Peyer's patch (tissue), 4 donors: ENCODE measurements at places on chromosomes 13 and 19.

DNA sequence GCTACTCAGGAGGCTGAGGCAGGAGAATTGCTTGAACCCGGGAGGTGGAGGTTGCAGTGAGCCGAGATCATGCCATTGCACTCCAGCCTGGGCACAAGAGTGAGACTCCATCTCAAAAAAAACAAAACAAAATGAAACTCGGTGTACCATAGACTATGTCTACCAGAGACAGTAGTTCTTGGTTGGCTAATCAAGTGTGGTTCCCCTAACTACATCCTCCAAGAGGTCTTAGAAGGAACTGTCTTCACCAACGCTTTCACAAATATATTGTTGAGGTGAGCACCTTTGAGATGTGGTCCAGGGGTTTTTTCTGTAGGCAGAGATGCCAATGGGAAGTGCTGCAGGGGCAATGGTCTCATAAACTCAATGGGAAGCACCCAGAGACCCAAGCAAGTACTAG lies 48.0 kb downstream of the RFC3 start:
- no peak for DNase-seq

GRCh38 chr13:67048084-67048820 lies 181.9 kb downstream of the PCDH9 start:
- DNase-seq, result no peak

DNA sequence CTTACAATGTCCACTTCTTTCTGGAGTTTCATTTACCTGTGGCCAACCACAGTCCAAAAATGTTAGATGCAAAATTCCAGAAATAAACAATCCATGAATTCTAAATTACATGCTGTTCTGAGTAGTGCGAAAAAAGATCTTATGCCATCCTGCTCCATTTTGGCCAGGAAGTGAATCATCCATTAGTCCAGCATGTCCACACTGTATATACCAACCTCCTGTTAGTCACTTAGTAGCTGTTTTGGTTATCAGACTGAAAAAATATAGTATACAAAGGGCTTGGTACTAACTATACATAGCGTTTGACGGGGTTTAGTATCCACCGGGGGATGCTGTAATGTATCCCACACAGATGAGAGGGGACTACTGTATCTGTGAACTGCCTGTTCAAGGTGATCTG lies 618.0 kb upstream of the ARGLU1 start:
- no peak for DNase-seq

- no peak for DNase-seq
Measured at GRCh38 chr19:28118235-28118634, 1094.7 kb downstream of the UQCRFS1 start.

DNA sequence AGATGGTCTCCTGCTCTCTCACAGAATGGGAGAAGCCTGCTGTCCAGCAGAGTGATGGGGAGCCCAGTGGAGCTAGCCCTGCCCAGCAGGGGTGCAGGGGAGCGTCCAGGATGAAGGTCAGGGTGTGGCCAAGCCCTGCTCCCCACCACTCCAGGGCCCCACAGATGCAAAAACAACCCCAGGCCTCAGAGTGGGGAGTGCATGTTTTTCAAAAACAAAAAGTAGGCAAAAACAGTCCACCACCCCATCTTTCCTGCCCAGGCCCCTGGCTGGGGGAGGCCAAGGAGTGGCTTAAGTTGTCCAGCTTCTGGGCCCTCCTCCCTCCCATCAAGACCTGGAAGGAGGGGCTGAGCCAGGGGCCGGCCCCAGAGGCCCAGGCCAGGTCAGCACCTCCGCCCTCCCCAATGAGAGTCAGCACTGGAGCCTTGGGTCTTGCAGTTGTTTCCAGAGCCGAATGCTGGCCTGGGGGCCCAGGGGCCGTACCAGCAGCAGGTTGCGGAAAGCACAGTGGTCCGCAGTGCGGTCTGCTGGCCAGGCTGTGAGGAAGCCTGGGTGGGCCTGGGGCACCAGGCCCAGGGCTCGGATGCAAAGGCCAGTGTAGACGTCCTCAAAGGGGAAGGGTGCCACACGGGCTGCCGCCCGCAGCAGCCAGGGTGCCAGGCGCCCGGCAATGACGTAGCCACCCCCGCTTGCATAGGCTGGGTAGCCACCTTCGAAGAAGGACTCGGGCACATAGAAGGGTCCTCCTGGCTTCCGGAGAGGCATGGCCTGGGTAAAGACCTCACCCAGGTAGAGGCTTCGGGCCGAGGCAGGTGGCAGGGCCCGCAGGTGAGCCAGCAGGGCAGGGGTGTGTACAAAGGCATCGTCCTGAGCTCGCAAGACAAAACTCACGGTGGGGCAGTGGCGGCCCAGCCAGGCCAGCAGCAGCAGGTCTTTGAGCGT lies 1.7 kb downstream of the B3GNT8 start:
- DNase-seq, result no peak

DNA sequence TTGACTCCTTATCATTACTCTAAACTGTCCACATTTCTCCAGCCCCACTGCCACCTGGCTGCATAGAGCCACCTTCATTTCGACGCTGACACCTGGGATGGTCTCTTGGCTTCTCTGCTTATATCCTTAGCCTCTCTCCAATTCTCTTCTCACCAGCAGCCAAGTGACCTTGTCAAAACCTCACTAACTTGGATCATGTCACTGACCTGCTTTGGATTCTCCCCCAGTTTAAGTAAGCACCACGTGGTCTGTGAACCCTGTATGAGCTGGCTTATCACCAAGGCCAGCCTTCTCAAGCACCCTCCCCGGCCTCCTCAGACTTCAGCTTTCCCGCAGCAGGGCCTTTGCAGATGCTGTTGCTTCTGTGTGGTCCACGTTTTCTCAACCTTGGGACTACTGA lies 12.3 kb upstream of the GGACT start:
- DNase-seq, result no peak

DNA sequence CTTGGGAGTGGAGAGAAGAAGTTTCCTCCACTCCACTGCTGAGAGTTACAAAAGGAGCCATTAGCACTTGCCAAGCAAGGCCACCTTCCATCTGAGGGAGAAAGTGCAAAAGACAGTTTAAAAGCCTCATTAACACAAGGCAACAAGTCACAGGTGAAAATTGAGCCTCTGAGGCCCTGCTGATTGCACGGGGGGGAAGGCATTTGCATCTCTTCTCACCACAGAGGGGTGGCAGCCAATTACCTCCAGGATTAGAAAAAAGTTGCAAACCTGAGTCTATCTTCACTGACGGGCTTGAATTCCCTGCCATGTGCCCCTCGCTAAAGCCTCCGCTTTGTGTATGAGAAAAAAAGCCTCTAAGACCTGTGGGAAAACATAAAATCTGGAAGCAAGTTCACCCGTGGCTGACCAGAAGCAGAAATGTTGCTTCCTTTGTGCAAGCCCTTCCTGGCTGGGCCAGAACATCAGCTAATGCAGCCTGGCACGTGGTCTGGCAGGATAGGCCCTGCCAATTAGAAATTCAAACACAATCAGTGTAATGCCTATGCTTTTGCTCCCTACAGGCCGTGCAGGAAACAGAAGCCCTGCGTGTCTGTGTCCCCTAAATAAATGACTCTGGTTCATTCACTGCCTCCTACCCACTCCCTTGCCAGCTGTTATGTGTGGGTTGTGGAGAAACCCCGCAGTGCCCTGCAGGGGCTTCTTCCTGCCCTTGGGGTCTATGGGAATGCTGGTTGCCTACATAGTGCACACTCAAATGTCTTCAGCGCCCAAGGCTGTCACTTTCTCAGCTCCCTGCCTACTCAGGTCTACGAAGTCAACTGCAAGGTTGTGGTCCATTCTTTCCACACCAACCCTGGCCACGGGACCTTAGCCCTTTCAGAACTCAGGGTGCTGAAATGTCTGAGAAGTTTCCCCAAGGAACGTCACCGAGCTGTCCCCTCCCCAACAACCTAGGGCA lies 150.2 kb downstream of the UQCRFS1 start:
- DNase-seq, result no peak

- DNase-seq, result no peak
Measured at GRCh38 chr13:105112561-105112960, 1422.9 kb downstream of the EFNB2 start.

- DNase-seq, result no peak
Measured at GRCh38 chr19:6198896-6199239, 63.4 kb downstream of the ACSBG2 start.

DNA sequence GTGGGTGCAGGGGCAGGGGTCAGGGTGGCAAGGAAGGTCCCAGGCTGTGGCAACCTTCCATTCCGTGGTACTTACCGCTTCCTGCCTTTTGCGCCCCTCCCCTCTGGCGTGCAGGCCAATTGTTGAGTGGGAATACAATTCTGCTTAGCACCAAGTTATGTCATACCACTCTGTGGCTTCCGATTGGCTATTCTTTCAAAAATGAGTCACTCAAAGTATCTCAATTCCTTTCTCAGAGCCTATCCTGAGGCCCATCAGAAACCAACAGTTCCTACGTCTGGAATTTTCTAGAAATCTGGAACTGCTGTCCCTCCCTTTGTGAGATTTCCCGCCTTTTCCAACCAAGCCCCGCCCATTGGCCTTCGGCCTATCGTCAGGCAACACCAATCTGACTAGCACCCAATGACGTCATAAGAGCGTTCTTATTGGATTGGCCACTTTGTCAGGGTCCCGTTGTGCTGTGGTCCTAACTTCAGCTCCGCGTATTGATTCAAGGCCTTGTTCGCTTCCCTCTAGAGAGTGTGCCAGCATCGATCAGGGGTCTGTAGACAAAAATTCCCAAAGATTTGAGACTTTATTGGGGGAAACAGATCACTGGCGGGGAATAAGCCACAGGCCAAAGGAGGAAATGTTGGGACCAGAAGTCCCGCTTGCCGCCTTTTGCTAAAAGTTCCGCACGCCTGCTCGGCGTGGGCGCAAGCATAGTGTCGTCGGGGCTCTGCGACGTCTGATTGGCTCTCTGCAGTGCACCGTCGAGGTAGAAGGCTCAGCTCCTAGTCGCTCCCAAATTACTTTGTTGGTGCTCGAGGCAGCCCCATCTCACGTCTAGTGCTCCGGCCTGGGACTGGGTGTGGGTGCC lies 11.7 kb downstream of the NTN5 start:
- peak; percentile 82 for DNase-seq

- DNase-seq, result no peak
Measured at GRCh38 chr13:51673165-51673564, 88.9 kb downstream of the WDFY2 start.

- DNase-seq, result no peak
Measured at GRCh38 chr19:2330255-2330631, 1.8 kb downstream of the SPPL2B start.

GRCh38 chr13:86491121-86491520 lies 691.9 kb upstream of the SLITRK6 start:
- no peak for DNase-seq

DNA sequence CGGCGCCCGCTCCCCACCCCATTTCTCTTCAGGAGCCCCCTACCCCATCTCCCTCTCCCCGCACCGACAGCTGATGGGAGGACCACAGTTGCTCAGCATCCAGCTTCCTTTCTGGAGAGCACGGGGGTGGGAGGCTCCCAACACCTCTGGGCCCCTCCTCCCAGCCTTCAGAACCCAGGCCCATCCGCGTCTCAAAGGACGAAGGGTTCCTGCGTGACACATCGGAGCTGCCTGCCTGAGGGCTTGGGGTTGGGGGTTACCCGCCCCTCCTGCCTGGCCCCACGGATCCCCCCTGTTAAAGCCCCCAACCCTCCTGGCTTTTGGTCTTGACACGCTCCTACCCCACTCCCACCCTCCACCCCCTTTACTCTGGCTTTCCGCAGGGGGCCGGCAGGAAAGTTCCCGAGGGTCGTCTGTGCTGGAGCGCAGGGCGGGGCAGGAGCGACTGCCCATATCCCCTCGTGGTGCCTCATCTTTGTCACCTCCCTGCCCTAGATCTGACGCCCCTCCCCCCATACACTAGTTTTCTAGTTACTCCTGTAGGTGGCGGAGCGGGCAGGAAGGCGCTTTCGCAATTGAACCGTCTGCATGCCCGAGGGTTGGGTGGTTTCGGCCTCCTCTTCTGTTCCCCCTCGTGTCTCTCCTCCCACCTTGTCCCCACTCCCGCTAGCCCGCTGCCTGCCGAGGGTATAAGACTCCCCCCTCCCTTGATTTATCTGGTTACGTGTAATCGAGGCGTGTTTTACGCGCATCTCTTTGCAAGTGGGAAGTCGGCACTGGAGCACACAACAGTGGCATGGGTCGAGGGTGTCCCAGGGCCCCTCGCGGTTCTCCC lies 924 bp downstream of the TRAPPC5 start:
- DNase-seq, result peak; percentile 86

GRCh38 chr19:38684078-38684861 lies 36.8 kb downstream of the ACTN4 start:
- peak; percentile 88 for DNase-seq

GRCh38 chr19:9947441-9947840 lies 11.1 kb upstream of the OLFM2 start:
- no peak for DNase-seq

GRCh38 chr19:2336528-2337328 lies 8.2 kb downstream of the SPPL2B start:
- no peak for DNase-seq

DNA sequence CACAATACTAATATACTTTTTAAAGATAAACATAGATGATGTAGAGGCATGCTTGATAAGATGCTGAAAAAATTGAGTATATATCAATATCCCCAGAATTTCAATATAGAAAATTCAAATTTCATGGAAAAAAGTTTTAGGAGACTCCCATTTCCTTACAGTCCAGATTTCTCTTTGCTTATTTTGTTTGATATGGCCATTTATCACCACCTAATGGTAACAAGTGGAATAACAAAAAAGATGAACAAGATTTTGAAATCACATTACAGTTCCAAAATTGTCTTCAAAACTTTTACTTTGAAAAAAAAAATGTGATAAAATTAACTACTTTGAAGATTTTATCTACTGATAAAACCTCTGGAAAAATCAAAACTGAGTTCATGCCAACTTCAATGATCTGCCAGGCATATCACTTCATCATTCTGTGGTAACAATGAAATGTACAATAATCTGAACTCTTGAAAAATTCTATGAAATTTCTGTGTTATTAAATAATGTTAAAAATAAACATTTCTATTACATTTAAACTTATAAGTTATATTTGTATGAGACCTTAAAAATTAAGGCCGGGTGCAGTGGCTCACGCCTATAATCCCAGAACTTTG lies 17.5 kb downstream of the MIPEP start:
- no peak for DNase-seq

DNA sequence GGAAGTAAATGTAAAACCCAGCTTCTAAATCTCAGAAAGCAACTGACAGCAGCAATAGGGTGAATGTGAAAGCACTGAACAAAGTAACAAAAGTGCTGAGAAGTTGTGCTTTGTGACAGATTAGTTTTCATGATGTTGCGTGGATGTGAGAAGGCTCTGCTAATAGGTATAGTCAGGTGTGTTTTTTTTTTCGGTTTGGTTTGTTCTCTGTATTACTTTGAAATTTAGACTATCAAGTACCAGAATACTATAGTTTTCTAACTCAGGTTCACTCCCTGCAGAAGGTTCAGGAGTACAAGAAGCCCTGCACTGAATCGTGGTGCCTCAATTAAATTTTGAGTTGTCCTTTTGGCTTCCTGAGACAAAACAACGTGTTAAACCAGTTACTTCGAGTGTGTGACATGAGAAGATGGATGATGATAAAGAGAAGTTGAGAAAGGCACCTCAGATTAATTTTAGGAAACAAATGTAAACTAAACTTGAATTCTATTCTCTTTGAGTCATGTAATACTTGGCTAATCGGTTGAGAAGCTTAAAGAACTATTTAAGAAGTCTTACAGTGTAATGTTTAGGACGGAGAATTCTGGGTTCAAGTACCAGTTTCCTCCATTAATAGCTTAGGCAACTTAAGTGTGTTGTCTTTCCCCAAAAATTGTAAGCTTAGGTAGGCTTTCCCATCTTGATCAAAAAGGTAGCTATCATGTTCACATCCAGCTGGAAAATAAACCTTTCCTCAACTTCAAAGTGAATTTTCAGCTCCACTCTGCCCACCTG lies 10.3 kb downstream of the MIR17HG start:
- DNase-seq, result no peak
